NCI-H774 (cell line): ENCODE measurements at places on chromosomes 2 and 18.

DNA sequence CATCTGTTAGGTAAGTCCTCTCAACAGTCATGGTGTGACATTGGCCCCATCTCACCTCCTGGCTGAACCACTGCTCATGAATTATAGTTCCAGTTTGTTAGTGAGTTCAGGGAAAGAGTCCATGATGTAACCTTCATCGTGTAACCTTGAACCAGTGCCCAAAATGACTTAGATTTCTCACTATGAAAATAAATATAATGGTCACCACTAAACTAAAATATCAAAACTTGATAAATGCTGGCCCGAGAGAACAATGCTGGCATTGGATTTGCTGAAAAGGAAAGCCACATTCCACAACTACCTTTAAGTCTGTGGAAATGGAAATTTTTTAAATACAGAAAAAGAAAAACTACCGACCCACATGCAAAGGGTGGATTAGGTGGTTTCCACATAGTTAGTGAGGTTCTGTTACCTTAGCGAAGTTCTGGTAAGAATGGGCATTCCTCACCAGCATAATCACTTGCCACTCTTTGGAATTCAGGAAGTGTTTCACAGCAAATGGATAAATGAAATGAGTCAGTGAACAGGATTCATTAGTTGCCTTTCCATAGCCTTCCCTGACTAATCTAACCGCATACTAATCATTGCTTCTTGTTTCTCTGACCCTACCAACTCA, 133.9 kb upstream of the CTAGE1 start:
- no peak for DNase-seq

- DNase-seq: no peak
Measured at GRCh38 chr18:55403421-55403949, 184.5 kb downstream of the TCF4 start.

DNA sequence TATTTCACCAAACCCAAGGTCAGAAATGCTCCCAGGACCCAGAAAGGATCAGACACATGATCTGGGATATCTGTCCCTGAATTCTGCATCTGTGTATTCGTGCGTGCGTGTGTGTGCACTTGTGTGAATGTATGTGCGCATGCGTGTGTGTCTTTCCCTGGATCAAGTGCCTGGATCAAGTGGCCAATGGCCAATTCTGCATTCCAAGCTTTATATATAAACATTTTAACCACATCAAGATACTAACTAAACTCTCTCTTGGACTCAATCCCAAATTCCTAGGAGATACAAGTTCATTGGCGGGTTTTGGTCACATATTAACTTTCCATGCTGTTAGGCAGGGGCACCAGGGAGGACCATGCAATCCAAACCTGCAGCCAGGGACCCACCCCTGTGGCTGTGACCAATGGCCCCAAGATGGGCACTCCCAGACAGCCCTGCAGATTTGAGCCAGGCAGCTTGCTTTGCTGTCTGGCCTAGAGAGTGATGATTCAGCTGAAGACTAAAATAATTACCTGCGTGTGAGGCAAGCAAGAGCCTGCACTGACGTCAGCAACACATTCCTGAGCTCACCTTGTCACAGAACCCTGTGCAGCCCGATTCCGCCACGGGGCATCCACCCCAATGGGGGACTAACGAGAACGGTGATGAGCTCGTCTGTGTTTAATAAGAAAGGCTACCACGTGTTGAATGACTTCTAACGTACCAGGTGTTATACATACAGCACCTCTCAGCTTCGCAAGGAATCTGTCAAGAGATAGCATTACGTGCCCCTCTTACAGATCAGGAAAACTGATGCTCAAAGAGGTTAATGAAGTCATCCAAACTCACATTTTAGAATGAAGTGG, 45.3 kb upstream of the ROCK2 start:
- DNase-seq: no peak

- no peak for DNase-seq
Measured at GRCh38 chr18:58698701-58699193, 27.5 kb downstream of the MALT1 start.

- DNase-seq: no peak
Measured at GRCh38 chr2:16334886-16335603, 330.6 kb downstream of the CYRIA start.
